Keratinocyte (primary cell): ENCODE measurements at places on chromosomes 4 and X. TPM values are rescaled to one million over a fixed set of nuclear protein-coding genes. Genes with fewer than 3 reads are reported as not detected.
A peak's percentile ranks its signal among the peaks of the same experiment; 100 is the strongest.

TMPRSS11F gene
- polyA plus RNA-seq = 0.56 to 3.1 TPM (median 1.2 TPM) in 3 replicates

GRCh38 chr4:150278206-150278605 is 200.0 kb downstream of the DCLK2 start:
- DNase-seq = no peak
- no peak overlapping the region for H3K27ac ChIP-seq
- no peaks in the 10 kb centered on the region for H3K27me3 ChIP-seq

DNA sequence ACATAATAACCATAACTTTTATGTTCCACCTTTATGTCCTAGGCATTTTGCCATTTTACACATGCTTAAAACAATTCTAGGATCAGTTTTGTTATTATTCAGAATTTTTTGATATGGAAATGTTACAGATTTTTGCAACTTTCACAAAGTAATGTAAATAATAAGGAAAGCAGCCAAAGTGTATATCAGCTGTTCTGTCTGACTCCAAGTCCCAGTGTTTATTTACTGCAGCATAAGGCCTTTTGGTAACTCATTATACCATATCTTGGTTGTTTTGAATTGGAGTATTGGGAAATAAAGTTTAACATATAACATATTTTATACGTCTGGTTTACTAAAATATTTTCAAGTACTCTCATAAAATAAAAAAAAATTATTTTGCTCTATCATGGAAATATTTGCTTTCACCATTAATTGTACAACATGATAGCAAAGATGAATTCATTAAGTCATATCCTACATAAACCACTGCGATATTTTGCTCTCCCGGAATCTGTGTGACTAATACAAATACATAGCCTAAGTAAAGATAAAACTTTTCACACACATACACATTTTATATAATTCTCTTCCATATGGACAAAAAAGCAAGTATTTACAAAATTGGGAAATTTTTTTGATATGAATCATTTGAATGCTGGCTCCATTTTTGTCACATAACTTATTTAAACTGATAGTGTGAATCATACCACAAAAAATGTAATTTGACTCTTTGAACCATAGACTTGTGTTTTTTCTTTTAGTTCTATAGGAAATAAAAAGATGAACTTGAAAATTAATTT is 399.0 kb downstream of the PABPC4L start:
- H3K36me3 ChIP-seq = no peaks in the 10 kb centered on the region
- H3K27me3 ChIP-seq = no peaks in the 10 kb centered on the region
- DNase-seq = no peak
- H3K4me1 ChIP-seq = no peaks in the 10 kb centered on the region

LINC00632 gene
- polyA plus RNA-seq = 2.2 to 4.5 TPM (median 3.0 TPM) in 3 replicates

GRCh38 chrX:38275615-38276014 is 51.7 kb downstream of the RPGR start:
- peak overlapping the region; percentile 31 for H3K27ac ChIP-seq
- H3K4me1 ChIP-seq = peaks cover 10% of the 10 kb centered on the region
- DNase-seq = peak; percentile 7
- no peaks in the 10 kb centered on the region for H3K27me3 ChIP-seq

EXOC1L gene
- not detected in 3 replicates for polyA plus RNA-seq

DNA sequence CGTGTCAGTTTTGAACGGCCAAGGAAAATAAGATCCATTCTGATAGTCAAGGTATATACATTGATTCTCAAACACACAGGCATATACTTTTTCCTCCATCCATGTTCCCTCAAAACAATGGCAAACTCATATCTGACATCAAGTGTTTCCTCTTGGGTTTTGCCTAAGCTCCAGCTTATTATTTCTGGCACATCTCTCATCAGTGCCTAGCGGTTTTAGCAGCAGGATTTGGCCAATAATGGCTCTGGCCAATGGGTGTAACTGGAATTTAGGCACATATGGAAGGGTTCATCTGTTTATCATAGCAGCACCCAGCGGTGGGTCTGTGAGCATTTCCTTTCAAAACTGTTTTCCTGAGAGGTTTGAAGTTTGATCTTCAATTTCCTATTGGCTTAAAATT is 161.6 kb upstream of the TLL1 start:
- no peak overlapping the region for H3K27ac ChIP-seq
- H3K27me3 ChIP-seq = no peaks in the 10 kb centered on the region
- no peaks in the 10 kb centered on the region for H3K36me3 ChIP-seq

- H3K4me3 ChIP-seq = no peak overlapping the region
- no peak overlapping the region for H3K27ac ChIP-seq
- H3K4me1 ChIP-seq = peaks cover 28% of the 10 kb centered on the region
- H3K36me3 ChIP-seq = no peaks in the 10 kb centered on the region
- DNase-seq = no peak
- no peaks in the 10 kb centered on the region for H3K27me3 ChIP-seq
Measured at GRCh38 chrX:153726286-153727122, 1.8 kb downstream of the ABCD1 start.

GRCh38 chr4:37463033-37463856 is 218.7 kb downstream of the NWD2 start:
- no peaks in the 10 kb centered on the region for H3K27me3 ChIP-seq
- H3K36me3 ChIP-seq = no peaks in the 10 kb centered on the region
- DNase-seq = no peak
- no peak overlapping the region for H3K27ac ChIP-seq

USP26 gene
- polyA plus RNA-seq = not detected in 3 replicates

- no peaks in the 10 kb centered on the region for H3K27me3 ChIP-seq
- no peaks in the 10 kb centered on the region for H3K4me1 ChIP-seq
- H3K27ac ChIP-seq = no peak overlapping the region
- H3K36me3 ChIP-seq = no peaks in the 10 kb centered on the region
- DNase-seq = no peak
Measured at GRCh38 chrX:25275159-25275558, 259.4 kb upstream of the ARX start.

DDX60 gene
- 33.1 to 44.6 TPM (median 38.9 TPM) in 3 replicates for polyA plus RNA-seq

DNA sequence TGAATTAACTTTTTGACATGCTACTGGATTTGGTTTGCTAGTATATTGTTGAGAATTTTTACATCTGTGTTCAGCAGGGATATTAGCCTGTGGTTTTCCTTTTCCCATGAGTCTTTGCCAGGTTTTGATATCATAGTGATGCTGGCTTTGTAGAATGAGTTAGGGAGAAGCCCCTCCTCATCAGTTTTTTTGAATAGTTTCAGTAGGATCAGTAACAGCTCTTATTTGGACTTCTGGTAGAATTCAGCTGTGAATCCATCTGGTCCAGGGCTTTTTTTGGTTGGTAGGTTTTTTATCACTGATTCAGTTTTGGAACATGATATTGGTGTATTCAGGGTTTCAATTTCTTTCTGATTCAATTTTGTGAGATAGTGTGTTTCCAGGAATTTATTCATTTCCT is 790.4 kb upstream of the GRID2 start:
- H3K4me3 ChIP-seq = no peak overlapping the region
- H3K36me3 ChIP-seq = no peaks in the 10 kb centered on the region
- no peak overlapping the region for H3K27ac ChIP-seq
- H3K27me3 ChIP-seq = no peaks in the 10 kb centered on the region
- DNase-seq = no peak

FRMD7 gene
- 0.01 to 0.03 TPM in 2 of 3 replicates, not detected in the other for polyA plus RNA-seq

DNA sequence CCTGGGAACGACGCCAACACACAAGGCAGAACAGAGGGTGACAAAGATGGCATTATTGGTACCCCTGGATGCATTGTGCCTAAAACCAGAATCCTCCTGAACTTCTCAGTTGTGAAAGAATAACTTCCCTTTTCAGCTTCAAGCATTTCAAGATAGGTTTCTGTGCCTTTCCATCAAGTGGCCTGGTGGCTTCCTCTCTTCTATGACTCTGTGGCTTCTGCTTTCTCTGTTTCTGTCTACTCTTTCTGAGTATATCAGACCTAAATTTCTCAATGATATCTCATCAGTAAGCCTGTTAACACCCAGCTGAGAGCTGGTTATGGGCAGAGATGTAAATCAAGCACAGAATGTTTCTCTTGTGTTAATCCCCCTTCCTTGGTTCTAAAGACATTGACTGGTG is 21.4 kb upstream of the FAM9B start:
- no peaks in the 10 kb centered on the region for H3K4me1 ChIP-seq
- H3K27ac ChIP-seq = no peak overlapping the region
- no peaks in the 10 kb centered on the region for H3K36me3 ChIP-seq
- H3K27me3 ChIP-seq = no peaks in the 10 kb centered on the region

DNA sequence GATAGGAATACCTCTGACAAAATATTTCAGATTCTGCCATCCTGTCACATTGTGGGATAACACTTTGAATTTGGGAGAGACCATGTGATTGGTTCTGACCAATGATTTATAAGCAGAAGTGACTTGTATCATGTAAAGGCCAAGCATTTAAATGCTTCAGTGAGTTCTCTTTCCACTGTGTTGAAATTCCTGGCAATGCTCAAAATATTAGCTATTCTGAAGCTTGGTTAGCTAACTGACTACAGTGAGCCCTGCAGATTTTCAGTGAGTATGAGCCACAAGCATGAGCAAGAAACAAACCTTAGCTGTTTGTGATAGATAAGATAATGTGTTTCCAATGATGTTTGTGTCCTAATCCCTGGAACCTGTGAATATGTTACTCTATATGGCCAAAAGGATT is 562.8 kb upstream of the AADAT start:
- H3K4me3 ChIP-seq = no peak overlapping the region
- no peaks in the 10 kb centered on the region for H3K4me1 ChIP-seq
- no peaks in the 10 kb centered on the region for H3K27me3 ChIP-seq
- H3K27ac ChIP-seq = no peak overlapping the region
- no peaks in the 10 kb centered on the region for H3K36me3 ChIP-seq

DNA sequence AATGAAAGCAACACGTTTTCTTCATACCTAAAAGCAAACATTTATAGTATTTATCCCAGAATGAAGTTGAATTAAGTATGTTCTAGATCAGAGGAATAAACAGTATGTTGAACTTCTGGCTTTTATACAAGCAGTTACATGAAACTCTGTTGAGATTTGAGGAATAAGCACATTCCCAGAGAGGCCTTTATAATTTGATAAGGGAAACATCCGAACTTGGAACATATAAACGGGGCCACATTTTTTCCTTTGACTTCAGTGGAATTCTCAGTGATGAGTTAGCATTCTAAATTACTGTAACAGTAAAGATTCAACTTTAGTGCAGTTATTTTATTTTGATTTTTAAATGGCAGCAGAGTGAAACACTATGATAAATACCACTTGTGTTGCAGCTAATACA is 119.5 kb downstream of the GLRA3 start:
- H3K4me3 ChIP-seq = no peak overlapping the region
- no peak overlapping the region for H3K27ac ChIP-seq
- no peak for DNase-seq
- no peaks in the 10 kb centered on the region for H3K4me1 ChIP-seq
- H3K27me3 ChIP-seq = no peaks in the 10 kb centered on the region

- H3K27ac ChIP-seq = no peak overlapping the region
- DNase-seq = no peak
- no peaks in the 10 kb centered on the region for H3K4me1 ChIP-seq
- no peak overlapping the region for H3K4me3 ChIP-seq
- no peaks in the 10 kb centered on the region for H3K36me3 ChIP-seq
Measured at GRCh38 chr4:8044699-8045098, 105.0 kb upstream of the AFAP1 start.

DNA sequence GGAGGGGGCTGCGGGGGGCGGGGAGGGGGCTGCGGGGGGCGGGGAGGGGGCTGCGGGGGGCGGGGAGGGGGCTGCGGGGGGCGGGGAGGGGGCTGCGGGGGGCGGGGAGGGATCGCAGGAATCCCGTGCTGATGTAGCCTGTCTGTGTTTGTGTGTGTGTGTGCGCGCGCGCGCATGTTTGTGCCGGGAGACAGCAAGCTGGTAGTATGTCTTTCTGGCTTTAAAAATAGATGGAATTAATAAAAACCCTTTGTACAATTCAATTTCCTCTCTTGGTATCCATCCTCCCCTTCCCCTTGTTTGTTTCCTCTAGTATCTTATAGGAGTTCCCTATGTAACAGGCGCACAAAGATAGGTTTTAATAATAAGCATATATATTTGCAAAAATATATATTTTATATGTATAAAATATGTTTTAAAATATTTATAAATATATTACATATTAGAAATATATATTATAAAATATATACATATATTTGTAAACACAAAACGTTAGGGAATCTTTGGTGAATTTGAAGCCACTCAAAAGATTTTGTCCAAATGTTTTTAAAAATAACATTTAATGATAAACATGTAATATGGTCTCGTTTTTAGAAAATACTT is 782 bp downstream of the ARHGAP24 start:
- H3K36me3 ChIP-seq = no peaks in the 10 kb centered on the region
- H3K4me3 ChIP-seq = peak overlapping the region; percentile 58
- DNase-seq = no peak
- H3K27me3 ChIP-seq = no peaks in the 10 kb centered on the region

DNA sequence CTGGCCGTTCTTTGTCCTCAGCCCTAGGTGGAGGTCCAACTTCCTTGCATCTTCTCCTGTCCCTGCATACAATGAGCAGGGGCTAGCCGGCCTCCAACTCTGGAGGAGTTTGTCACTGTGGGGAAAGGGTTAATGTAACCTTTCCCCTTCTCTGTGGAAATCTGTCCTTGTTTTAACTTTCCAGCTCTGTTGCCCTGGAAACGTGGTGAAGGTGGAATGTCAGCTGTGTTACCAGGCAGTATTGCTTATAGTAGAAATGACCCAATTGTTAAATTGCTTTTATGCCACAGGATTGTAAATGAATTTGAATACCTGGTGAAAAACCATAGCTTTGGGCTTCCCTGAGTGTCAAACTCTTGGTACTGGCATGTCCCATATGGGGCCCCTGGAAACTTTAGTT is 131.6 kb upstream of the SCML1 start:
- no peaks in the 10 kb centered on the region for H3K36me3 ChIP-seq
- DNase-seq = no peak

FOXO4 gene
- 1.5 to 3.2 TPM (median 1.6 TPM) in 3 replicates for polyA plus RNA-seq

DNA sequence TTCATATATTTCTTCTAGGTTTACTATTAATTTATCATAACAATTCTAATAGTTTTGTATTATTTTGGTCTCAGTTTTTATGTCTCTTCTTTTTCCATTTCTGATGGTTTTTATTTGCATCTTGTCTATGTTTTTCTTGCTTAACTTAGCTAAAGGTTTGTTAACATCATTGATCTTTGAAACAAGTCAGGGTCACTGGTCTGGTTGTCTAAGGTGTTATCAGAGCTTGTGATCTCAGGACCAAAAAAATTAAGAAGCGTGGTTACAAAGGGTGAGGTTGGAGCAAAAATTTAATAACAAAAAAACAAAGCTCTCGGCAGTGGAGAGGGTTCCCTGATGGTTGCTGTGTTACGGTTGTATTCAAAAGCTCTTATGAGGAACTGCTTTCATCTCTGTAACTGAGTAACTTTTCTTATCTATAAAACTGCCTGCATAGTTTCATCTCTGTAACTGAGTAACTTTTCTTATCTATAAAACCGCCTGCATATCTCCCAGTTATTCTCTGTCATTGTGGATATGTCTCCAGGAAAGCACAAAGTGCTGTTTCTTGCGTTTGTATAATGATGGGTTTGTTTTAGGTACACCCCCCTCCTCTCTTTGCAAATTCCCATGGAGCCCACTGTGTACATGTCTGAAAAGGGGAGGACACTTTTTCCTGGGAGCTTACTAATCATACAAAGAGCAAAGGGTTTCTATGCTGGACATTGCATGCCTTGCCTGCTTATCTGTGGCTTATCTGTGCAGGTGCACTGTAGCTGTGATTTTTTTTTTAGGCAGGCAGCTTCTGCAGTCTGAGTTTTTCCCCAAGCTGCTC is 62.4 kb upstream of the UGT2B15 start:
- H3K36me3 ChIP-seq = no peaks in the 10 kb centered on the region
- no peak overlapping the region for H3K27ac ChIP-seq
- H3K27me3 ChIP-seq = no peaks in the 10 kb centered on the region
- H3K4me1 ChIP-seq = no peaks in the 10 kb centered on the region
- H3K4me3 ChIP-seq = no peak overlapping the region
- DNase-seq = no peak

FAM193A gene
- 2.7 to 5.4 TPM (median 3.6 TPM) in 3 replicates for polyA plus RNA-seq

BMPR1B gene
- 0.86 to 1.0 TPM (median 0.89 TPM) in 3 replicates for polyA plus RNA-seq

GRCh38 chr4:147017081-147017480 is 71.4 kb upstream of the TTC29 start:
- no peak overlapping the region for H3K4me3 ChIP-seq
- no peak overlapping the region for H3K27ac ChIP-seq
- no peak for DNase-seq
- no peaks in the 10 kb centered on the region for H3K27me3 ChIP-seq
- H3K36me3 ChIP-seq = no peaks in the 10 kb centered on the region
- no peaks in the 10 kb centered on the region for H3K4me1 ChIP-seq
